ENCODE measurements at places on chromosomes 11 and 22.

- DNase-seq = no peak
These were observed at the start of gene ZNF280A for GRCh38 chr22:22520020-22520656. Gene ZNF280A (minus strand): TSS chr22:22520270. CDS start chr22:22515630, 4,640 bp downstream.

DNA sequence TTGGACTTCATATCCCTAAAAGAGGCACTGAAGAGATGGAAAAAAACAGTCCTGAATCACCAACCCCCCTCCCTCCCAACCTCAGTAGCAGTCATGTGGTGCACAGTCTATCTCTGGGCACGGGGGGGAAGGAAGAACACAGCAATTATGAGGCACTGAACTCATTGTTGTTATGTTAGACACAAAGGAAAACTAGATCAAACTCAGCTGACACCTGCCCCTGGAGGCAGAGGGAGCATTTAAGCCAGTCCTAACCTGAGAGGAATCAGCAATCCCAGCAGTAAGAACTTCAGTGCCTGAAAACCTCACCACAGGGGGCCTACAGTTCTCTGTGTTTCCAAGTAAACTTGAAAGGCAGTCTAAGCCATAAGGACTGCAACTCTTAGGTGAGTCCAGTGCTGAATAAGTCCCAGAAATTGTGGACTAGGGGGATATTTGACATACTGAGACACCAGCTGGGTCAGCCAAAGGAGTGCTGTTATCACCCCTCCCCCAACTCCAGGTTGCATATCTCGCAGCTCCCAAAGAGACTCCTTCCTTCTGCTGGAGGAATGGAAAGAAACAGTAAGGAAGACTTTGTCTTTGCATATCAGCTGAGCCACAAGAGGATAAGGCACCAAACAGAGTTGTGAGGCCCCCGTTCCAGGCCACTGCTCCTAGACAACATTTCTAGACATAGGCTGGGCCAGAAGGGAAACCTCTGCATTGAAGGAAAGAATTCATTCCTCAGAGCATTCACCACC lies 72.5 kb downstream of the GLYATL1 start:
- DNase-seq = no peak

GRCh38 chr11:119902656-119903231 lies 173.7 kb upstream of the NECTIN1 start:
- DNase-seq = no peak

DNA sequence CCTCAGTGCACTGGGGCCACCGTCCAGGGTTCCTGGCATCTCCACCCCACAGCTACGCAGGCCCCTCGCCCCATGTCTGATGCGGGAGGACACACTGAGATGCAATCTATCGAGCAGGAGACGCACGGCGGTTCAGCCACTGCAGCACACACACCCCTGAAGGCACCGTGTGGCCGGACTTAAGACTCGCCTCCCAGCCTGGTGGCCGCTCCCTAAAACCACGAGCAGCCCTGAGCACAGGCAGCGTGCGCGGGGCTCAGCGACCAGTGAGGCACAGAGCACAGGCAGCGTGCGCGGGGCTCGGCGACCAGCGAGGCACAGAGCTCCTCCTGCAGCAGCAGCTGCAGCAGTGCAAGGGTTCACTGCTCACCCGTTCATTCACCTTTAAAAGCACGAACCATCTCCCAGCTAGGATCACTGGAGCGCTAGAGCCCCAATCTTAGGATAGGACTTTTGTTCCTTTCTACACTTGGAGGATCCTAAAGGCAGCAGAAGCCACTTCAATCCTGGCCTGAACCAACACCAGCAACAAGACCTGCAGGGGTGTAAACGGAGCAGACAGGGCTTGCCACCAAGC lies 31.4 kb downstream of the TOLLIP start:
- DNase-seq = no peak

DNA sequence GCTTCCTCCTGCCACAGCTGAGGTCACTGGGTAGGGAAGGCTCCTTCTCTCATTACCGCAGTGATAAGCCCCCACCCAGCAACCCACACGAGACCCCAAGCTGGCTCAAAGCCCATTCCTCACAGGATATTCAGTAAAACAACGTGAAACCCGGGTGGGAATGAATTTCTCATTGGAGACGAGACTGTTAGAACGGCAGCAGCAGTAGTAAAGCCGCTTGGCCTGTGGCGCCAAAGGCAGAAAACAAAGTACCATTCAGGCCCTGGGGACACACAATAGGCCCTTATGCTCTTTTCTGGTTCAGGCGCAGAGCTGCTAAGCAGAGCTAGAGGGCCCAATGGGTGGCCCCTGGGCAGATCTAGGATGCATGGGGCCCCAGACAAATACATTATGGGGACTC lies 45.3 kb downstream of the PC start:
- no peak for DNase-seq

DNA sequence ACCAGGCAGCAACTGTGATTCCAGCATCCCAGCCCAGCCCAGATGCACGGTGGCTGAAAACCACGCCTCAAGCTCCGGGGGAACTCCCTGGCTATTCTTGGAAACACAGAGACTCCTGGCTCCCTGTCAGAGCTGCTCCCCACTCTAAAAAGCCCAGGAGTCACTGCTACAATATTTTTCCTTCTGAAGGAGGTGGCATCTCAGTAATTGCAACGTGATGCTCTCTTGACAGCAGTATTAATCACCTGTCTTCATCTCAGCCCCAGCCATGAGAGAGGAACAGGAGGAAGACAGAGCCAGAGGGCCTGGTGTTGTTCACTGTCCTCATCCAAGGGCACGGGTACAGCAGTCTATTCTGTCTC lies 26.9 kb downstream of the DRD2 start:
- no peak for DNase-seq

DNA sequence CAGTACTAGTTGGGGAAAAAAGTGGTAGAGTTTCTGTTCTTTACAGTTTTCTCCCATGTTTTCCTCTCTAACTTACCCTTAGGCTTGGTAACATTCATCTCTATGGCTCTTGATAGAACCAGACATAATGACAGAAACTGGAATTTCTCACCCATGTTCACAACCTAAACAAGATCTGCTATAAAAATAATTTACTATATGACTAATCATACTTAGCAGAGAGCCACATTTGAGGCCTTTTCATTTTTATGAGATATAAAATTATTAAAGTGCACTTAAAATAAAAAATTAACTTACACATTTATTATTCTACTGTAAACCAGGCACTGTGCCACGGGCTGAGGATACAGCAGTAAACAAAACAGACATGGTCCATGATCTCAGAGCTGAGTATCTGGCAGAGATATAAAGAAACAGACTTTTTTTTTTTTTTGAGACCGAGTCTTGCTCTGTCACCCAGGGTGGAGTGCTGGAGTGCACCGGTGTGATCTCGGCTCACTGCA lies 98.1 kb downstream of the GAB2 start:
- DNase-seq = no peak

DNA sequence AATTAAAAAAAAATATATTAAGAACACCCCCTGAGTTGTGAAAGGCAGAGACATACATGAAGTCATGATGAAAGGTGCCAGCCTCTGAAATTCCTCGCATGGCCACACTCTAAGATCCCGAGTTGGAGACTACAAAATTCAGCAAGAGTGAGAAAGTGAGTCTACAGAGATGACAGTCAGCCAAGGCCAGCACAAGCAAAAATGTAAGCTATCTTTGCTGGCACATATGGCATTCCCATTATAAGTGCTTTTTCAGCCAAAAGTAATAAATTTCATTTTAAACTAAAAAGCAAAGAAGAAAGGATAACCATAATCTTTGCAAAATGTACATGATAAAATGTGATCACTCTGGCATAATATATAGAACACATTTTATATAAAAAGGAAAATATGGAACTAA lies 40.6 kb downstream of the FANCF start:
- no peak for DNase-seq

DNA sequence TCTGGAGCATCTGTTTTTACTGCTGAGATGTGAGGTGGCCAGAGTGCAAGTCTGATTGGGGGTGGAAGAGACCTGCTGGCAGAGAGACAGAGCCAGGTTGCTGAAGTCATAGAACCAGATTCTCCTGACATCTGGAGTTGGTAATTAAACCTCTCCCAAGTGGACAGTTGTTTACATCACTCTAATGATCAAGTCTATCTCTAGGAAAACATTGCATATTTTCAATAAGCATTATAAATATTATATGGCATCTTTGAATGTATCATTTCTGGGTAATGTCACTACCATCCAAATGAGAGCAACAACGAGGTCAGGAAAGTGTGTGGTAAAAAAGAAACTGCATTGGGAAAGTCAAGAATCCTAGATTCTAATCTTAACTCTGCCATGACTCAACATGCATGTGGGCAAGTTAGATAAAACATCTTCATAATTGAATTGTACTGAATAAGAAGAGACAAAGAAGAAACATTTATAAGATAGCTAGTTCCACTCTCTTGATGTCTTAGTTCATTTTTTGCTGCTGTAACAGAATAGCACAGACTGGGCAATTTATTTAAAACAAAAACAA lies 351.2 kb upstream of the API5 start:
- no peak for DNase-seq

- no peak for DNase-seq
These were observed 6.8 kb downstream of the APOL1 start for GRCh38 chr22:36259615-36260300.

GRCh38 chr11:1053121-1053901 lies 16.8 kb upstream of the MUC6 start:
- DNase-seq = no peak

DNA sequence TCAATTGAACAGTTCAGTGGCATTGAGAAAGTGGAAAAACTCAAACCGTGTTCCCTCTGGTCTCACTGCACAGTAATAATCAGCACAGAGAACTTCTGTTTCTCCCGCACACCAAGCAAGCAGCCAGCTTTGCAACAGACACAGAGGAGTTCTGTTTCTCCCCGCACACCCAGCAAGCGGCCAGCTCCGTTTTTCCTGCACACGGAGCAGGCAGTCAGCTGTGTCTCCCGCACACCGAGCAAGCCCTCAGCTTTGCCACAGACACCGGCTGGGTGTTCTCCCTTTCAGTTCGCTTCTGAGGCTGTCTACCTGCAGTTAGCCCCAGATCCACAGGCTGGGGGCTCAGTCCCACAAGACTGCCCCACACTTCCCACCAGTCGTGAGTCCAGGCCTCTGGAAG lies 9.9 kb upstream of the TALDO1 start:
- DNase-seq = no peak

GRCh38 chr11:826836-827145 lies 928 bp upstream of the CRACR2B start:
- DNase-seq = no peak

- no peak for DNase-seq
These were observed 45.8 kb upstream of the VPREB1 start for GRCh38 chr22:22198751-22199150.

DNA sequence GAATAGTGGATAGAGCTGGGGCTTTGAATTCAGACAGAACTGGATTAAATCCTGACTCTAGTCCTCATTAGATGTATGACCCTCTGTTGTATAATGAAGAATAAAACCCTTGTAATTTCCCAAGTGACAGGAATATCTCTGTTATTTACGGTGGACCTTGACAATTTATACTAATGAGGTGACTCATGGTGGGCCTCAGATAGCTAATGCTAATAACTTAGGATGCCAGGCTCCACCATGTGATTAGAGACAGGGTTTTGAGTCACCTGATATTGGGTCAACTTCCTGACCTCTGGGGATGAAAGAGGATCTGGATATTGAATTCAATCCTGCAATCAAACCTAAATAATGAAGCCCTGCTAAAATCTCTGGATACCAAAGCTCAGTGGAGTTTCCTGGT lies 33.6 kb downstream of the OSBP start:
- no peak for DNase-seq

DNA sequence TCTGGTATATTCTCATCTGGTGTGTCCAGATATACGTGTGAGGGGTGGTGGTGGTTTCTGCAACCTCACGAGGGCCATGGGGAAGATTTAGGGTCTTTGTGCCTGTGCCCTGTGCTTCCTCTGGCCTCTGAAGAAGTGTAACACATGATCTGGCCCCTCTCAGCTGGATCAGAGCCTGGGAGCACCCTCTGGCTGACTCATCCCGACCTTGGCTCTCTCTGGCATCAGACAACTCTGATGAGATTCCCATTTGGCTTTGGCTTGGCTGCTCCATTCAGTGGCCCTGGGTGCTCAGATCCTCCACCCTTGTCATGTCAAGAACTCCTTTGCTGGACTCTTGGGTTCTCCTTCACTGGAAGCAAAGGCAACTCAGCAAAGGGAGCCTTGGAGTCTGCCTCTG lies 45.2 kb downstream of the RASSF10 start:
- DNase-seq = no peak

- DNase-seq = no peak
These were observed 827.4 kb downstream of the OPCML start for GRCh38 chr11:132704781-132705375.

DNA sequence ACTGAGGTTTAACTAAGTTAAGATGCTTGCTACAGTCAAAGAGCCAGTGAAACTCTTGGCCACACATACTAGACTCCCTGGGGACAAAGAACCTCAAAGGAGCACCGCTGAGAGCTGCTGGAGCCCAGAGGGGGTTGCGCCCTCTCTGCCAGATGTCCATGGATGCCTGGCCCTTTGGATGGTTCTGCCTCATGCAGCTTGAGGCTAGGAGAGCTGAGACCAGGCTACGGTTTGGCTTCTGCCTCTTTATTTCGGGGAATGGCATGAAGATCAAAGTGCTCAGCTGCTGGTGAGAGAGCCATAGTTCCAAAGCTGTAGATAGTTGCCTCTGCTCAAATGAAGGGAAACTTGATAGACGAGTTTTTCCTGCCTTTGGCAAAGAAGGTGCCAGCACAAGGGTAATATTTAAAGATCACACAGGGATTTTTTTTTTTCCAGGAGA lies 43.0 kb downstream of the RASSF10 start:
- DNase-seq = no peak

GRCh38 chr22:50722048-50722701 lies 15.8 kb upstream of the ACR start:
- DNase-seq = no peak

GRCh38 chr11:114290503-114291235 lies 5.5 kb upstream of the NNMT start:
- no peak for DNase-seq

GRCh38 chr11:111148121-111148520 lies 97.4 kb upstream of the POU2AF2 start:
- no peak for DNase-seq

- DNase-seq = no peak
These were observed 2216.6 kb upstream of the RAG2 start for GRCh38 chr11:38814670-38815069.

DNA sequence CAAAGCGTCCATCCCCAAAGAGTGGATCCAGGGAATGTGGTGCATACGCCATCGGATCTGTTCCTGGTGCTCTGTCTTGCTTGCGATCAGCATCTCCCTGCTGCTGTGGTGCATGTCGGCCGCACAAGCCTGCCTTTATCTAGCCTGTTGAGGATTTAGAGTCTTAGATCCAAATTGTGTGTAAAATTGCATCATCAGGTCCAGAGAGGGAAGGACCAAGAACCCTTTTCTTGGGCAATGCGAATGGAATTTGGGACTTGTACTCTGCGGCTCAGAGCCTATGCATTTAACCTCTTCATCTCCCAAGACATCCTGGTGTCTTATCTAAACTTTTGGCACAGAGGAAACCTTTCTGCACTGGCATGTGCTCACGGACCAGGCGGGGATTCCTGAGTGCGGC lies 1238.7 kb downstream of the TBC1D22A start:
- DNase-seq = no peak

- DNase-seq = no peak
These were observed 79.6 kb upstream of the CLDN5 start for GRCh38 chr22:19603767-19604166.

GRCh38 chr22:43811777-43812148 lies 342 bp downstream of the EFCAB6 start:
- no peak for DNase-seq

- DNase-seq = peak; percentile 65
These were observed at the start of gene RTCB for GRCh38 chr22:32411829-32412592. Gene RTCB (minus strand): TSS chr22:32412247. CDS start chr22:32412156, 91 bp downstream.
